Activated CD8-positive, alpha-beta T cell treated with anti-CD3 and anti-CD28 coated beads, Interleukin-2, amount 10 ng/mL, durations not matched to agents 7 days and 5 days (primary cell): ENCODE measurements at places on chromosomes 4 and X.

GRCh38 chr4:65071564-65071963 is 598.7 kb downstream of the EPHA5 start:
- no peak for DNase-seq

DNA sequence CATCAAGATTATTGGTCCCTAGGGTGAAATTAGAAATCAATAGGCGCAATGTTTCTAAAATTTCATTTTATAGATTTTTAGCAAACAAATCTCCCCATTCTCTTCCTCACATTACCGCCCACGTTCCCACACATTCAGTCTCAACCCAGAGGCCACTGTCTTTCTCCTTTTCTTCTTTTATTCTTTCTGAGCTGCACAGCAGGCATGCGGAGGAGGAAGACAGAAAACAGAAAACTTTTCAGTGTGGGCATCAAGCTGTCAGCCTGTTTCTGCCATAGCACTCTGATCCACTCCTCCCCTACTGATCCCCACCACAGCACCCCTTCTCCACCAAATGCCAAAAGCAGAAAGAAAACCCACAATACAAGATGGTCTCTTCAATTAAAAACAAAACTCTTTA is 94.8 kb upstream of the ADAMTS3 start:
- DNase-seq, result no peak

GRCh38 chr4:22030307-22030706 is 81.7 kb upstream of the KCNIP4 start:
- no peak for DNase-seq

DNA sequence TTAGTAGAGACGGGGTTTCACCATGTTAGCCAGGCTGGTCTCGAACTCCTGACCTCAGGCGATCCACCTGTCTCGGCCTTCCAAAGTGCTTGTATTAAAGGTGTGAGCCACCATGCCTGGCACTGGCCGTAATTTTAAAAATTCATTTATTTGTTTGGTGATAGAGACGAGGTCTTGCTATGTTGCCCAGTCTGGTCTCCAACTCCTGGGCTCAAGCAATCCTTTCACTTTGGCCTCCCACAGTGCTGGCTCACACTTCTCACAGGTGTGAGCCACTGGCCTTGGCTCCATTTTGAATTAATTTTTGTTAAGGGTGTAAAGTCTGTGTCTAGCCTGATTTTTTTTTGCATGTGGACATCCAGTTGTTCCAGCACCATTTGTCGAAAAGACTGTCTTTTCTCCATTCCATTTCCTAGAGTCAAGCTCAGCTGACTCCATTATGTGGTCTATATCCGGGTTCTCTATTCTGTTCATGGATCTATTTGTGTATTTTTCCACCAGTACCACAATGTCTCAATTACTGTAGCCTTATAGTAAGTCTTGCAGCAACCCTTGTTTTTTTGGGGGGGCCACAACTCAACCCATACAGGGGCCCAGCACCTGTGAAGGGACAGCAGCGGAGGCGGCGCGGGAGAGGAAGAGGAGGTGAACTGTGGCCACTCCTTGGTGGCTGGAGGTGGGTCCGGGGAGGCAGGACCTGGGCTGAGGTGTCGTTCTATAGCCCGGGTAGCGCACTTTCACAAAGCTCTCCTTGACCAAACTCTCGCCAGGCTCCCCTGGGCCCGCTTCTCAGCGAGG is 1.5 kb upstream of the NSD2 start:
- no peak for DNase-seq

DNA sequence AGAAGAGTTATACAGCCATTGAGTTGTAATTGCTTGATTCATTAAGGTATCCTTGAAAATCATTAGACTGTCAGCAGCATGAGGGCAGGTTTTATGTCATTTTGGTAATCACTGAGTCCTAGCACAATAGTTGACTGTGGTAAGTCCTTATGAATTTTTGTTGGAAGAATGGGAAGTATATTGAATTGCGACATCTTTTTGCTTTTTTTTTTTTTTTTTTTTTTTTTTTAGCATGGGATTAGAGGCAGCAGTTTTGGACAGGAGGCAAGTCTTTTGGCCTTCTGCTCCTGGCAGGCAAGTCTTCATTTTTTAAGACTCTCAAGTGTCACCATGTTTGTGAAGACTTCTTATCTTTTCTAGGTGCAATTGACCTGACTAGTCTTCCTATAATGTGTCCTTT is 29.7 kb downstream of the PRRG1 start:
- no peak for DNase-seq

- DNase-seq, result no peak
Measured at GRCh38 chr4:17448689-17449088, 63.2 kb downstream of the QDPR start.

- DNase-seq, result no peak
Measured at GRCh38 chr4:124288706-124289486, 423.6 kb downstream of the ANKRD50 start.

- no peak for DNase-seq
Measured at GRCh38 chr4:85925071-85925470, 434.8 kb downstream of the MAPK10 start.

DNA sequence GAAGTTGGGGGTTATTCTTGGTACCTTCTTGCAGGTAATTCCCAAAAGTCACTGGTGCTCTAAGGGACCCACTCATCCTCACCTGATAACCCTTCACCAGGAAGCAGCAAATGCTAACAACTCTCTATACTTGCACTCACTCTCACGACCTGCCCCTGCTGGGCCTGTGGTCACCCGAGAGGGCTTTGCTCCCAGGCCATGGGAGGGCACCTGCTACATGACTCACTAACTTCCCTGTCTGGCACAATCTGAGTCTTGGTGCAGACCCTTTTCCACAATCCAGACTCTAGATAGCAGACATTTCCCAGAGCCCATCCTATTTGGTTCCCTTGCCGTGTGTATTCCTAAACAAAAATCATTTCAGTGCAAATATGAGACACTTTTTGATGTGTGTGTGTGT is 403.8 kb upstream of the FAT1 start:
- DNase-seq, result no peak

DNA sequence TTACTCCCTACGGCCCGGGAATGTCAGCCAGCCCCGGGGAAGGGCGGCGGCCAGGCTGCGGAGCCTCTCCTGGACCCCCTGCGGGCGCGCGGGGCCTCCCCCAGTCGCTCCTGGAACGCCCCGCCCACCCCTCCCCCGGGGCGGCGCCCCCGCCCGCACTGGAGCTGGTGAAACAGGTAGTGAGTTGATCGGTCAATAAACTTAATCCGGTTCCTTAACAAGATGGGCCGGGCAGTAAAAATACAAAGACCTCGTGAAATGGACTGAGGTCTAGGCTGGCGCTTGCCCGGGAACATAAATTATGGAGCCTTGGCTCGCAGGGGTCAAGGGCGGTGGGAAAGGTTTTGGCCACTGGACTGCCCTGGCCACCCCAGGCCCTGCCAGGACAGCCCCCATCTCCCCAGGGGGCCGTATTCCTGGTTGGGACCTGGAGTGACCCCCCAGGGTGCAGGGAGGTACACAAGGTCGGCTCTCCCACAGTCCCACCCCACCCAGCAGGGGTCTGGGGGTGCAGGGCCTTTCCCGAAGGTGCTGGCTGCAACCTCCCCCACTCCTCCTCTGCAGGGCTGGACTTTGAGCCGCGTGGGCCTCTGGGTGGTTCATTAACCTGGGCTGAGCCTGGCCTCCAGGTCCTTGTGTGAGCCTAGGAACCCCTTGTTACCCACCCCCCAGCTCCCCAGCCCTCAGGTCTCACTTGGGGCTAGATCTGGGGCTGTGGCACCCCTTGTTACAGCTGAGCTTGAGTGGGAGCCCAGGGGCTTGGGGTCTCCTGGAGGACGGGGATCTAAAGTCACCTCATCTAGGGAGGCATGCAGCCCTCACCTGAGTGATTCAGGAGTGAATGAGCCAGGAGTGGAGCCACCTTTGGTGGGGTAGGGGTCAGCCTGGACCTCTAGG is 2.5 kb downstream of the FGFR3 start:
- DNase-seq, result no peak

DNA sequence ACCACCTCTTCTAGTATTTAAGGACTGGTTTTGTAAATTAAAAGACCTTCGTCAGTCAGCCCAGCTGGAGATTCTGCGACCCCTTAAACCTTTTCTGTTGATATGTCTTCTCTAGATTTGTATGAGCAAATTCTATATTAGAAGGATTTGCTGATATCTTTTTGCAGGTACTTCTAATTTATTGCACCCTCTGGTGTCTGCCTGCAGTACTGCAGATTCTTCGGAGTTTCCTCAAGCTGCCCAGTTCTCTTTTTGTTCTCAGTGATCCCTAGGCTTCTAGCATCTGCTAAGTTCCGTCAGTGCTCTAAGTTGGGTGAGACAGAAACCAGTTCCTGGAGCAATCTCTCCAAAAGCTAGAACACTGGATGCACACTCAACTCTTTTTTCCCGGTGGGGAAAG is 545.2 kb downstream of the C4orf33 start:
- DNase-seq, result peak; percentile 63

DNA sequence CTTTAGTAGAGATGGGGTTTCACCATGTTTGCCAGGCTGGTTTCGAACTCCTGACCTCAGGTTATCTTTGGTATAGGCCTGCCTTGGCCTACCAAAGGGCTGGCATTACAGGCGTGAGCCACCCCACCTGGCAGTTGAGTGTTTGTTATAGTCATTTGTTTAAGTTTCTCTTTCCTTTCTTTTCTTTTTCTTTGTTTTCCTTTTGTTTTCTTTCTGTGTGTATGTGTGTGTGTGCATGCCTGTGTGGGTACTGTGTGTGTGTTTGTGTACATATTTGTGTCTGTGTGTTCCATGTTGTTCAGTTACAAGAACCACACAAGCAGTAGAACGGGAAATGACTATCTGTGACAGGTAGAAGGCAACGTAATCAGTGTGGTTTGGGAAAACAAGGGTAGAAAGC is 624.9 kb downstream of the FSTL5 start:
- DNase-seq, result no peak

GRCh38 chr4:94889523-94889922 is 131.8 kb downstream of the BMPR1B start:
- DNase-seq, result no peak

GRCh38 chr4:687971-688853 is 739 bp downstream of the SLC49A3 start:
- no peak for DNase-seq
